Mesenchymal stem cell (in vitro differentiated cells and primary cell): ENCODE measurements at places on chromosomes 4 and X.

- peak; percentile 24 for DNase-seq
These were observed 26.3 kb upstream of the ADGRL3 start for GRCh38 chr4:61173799-61174198.

DNA sequence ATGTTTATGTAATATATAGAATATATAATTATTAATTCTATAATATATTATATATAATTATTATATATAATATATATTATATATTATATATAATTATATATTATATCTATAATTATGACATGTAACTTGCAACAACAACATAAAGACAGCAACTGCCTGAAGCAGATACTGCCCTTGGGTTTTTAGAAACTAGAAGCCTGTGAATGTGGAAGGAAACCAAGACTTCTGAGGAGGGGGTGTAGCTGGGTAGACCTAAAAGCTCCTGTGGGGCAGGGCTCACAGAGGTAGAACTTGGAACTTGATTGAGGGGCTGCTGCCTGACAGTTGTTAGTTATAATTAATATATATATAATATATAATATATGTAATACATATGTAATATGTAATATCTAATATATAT, 167.2 kb upstream of the SLIT2 start:
- no peak for DNase-seq

DNA sequence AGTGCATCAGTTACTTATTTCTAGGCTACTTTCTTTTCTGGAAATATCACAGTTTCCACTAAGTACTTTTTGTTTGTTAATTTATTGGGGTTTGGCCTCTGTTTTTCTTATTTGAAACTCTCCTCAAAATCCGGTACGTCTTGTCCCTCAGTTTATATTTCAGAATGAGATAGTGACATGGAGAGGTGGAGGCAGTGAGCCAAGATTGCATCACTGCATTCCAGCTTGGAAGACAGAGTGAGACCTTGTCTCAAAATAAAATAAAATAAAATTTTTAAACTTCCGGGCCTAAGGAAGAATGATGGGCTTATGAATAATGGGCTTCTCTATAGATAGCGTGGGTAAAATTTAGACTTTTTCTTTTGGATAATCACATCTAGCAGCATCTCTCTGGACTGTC, 567.8 kb downstream of the TRIML1 start:
- DNase-seq = no peak

DNA sequence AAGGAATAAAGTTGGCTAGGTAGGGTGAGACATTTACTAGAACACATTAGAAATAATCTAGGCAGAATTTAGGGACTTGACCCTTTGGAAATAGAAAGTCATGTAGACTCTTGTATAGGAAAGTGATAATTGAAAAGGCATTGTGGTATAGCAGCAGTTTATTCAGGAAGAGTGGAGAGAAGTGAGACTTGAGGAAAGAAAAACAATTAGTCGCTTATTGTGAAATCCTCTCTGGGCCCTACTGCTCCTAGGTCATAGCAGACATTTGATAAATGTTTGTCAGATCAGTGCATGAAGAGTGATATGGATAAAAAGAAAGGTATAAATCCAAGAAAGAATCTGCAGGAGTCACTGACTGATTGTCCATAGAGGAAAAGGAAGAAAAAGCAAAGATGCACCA, 337.6 kb downstream of the HNRNPD start:
- DNase-seq = no peak

DNA sequence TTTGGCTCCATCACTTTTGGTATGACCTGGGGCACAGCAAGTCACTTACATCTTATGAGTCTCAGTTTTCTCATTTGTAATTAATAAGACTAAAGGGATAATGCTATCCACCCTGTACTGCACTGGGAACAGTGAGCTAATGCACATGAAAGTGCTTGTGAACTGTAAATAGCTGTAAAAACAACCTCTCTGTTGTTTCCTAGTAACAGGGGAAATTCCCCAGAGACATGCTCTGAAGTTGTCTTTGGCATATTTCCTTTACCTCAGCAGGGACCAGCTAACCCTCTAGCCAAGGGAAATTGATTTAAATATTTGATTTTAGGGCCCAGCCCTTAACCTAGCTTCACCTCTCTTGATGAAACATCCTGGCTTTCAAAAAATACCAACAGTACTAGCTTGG, 6.1 kb upstream of the CYSLTR1 start:
- DNase-seq = no peak

- DNase-seq = peak; percentile 63
These were observed 82.4 kb upstream of the SMIM10 start for GRCh38 chrX:134908356-134908755.

DNA sequence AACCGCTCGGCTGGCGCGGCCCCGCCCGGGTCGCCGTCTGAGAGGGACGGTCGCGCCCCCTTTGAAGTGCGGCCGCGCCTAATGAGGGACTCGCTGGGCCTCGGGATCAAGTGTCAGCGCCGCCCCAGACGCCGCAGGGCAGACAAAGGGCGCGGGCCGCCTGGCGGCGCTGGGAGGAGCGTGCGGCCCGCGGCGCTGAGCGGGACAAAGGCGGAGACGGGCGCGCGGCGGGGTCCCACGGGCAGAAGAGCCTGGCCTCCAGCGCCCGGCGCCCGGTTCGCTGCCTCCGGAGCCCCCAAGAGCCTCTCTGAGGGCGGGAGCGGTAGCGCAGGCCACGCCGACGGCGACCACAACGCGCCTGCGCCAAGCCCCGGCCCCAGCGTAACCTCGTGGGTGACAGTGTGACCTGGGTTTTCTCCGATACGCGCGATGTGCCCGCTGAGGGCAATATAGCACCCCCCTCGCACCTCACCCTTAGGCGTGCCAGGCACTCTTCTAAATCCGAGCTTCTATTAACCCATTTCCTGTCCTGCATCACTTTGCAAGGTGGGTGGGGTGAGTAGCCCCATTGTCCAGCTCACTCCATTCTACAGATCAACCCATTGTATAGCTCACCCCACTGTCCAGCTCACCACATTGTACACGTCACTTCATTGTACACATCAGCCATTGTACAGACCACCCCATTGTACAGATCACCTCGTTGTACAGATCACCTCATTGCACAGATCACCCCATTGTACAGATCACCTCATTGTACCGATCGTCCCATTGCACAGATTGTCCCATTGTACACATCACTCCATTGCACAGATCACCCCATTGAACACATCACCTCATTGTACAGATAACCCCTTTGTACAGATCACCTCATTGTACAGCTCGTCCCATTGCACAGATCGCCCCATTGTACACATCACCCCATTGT, 33.7 kb upstream of the STX18 start:
- DNase-seq = peak; percentile 72

DNA sequence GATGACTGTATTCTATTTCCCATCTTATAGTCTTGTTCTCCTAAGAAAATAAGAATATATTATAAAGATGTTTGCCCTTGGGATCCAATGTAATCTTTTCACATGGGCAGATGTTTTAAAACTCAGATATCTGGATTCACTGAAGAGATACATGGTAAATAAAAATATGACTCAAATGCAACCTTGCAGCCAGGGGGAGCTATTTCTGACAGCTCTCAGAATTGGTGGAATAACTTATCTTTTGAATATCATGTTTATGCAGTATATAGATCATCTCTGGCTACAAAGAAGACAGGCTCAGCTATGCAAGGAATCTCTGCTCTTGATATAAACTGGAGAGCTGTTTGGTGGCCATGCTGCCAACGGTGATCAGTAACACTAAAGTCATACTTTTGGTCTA, 274.7 kb downstream of the GLUD2 start:
- no peak for DNase-seq

GRCh38 chr4:122305853-122306252, 73.0 kb upstream of the ADAD1 start:
- no peak for DNase-seq

DNA sequence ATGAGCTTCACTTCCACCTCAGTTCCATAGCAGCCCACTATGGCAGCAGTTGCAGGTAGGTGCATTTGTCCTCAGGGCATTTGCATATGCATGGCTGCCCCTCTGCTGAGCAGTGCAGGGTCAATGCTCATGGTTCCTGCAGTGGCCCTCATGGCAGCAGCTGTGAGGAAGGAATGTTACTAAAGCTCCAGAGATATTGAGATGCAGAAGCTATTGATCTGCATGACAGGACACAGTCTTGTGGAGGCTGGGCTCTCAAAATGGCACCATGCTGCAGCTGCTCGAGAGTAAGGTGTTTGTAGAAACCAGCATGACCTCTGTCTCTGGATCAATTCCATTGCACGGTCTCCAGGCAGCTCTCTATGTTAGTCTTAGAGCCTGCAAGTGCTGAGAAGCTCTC, 179.2 kb upstream of the PCDH18 start:
- DNase-seq = no peak

DNA sequence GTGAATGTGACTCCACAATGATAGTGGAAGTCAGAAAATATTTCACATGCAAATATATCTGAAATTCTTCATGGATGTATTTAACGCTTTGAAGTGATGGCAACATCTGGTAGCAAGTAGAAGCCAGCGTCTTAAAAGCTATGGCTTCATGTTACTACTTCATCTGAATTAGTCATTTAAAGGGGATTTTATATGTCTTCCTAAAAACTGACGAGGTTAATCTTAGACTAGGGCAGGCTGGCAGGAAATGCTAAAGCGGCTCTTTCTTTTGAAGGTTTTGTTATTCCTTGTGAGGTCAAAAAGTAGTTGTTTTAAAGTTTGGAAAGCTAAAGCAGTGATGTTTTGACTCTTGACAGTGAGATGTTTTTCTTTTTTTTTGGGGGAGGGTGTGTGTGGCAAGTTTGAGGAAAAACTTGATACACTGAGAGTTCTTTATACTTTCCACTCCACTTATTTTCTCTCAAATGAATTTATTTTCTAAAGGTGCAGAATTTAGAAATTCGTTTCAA, 22.6 kb downstream of the PLS3 start:
- DNase-seq = peak; percentile 39

DNA sequence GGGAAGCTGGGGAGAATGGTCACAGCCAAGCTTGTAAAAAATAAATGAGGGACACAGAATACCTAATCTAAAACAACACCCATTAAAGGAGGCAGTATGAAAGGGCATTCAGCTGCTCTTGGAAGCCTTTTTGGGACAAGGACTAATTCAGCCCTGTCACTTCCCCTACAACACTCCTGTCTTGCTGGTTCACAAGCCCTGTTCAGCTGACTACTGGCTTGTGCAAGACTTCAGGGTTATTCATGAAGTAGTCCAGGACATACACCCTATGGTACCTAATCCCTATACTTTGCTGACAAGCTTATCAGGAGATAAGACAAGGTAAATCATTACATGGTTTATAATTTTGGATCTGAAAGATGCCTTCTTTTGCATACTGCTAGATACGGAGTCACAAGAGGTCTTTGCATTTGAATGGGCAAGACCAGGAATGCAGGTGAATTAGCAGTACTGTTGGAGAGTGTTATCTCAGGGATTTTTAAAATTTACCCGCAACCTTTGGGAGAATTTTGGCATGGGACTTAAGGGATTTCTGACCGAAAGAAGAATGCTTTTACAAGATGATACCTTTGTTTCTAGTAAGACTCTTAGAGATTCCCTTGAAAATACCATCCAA, 103.2 kb upstream of the LANCL3 start:
- DNase-seq = no peak

DNA sequence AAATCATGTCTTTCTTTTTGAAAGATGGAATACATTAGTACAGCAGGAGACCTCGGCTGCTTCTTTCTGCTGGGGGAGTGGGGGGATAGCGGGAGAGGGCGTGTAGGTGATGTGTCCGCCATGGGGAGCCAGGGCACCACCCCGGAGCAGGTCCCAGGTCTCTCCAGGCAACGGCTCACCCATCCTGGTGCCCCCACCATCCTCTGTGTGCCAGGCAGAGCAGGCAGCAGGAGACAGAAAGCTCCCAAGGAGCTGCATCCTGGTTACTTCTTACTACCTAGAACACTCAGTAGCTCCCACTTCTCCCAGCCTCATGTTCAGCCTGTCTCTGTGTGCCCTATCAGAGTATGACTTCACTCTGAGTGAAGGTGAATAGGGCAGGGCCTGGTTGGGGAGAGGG, 23.6 kb downstream of the TNIP2 start:
- DNase-seq = no peak

GRCh38 chr4:16377887-16378286, 151.6 kb upstream of the TAPT1 start:
- no peak for DNase-seq

DNA sequence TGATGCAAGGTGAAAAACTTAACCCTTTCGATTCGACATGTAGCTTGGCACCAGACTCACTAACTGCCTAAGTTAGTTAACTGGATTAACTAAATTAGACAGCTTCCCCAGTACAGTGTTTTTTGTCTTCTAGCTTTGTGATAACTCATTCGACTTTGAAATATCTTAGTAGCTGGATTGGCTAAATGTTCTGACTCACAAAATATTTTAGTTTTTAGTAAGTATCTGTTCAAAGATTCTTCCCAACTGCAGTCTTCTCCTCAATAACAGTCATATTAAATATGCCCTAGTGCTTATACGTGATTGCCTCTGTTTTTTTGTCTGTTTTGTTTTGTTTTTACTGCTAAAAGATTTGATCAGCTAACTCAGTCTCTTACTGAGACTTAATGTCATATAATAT, 102.9 kb downstream of the KCNIP4 start:
- DNase-seq = no peak

DNA sequence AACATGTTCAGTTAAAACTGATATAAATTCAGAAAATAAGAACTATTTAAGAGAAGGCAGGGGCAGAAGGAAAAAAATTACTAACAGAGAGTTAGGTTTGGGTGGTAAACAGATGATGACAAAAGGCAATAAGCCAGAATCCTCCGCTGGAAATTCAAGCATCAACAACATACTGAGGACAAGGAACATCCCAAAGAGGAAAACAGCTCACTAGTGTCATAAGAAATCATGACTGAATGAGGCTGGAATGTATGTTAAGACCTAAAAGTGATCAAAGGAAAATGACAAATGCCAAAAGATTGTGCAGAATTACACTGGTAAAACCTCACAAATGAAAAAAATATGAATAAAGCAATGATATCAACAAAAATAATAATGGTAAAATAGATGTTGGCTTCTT, 88.4 kb downstream of the WDFY3 start:
- DNase-seq = peak; percentile 83

GRCh38 chr4:33369446-33369845, 2649.3 kb downstream of the PCDH7 start:
- DNase-seq = peak; percentile 6

DNA sequence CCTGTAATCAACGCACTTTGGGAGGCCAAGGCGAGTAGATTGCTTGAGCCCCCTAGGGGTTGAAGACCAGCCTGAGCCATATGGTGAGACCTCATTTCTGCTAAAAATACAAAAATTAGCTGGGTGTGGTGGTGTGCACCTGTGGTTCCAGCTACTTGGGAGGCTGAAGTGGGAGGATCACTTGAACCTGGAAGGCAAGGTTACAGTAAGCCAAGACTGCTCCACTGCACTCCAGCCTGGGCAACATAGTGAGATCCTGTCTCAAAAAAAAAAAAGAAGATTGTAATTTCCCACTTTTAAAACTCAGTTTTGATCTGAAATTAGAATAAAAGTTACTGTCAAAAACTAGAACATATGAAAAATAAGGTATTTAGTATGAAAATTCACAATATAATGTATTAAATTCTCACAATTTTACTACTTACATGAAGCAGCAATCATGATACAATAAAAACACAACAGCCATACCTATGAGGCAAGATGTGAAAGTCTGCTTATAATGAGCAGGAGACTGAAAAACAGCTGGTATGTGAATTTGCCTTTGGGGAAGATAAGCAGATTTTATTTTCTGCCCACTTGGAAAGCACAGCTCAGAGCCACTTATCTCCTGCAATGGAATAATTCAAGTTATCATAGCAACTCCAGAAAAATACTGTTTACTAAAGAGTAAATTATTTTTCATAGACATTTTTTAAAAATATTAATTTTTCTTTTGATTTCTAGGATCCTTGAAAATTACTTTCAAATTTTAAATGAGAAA, 50.6 kb downstream of the ZGRF1 start:
- DNase-seq = no peak

- no peak for DNase-seq
These were observed 3.7 kb downstream of the NAA10 start for GRCh38 chrX:153931151-153931550.
